ENCODE measurements at places on chromosomes 7 and 10.

- H3K4me3 ChIP-seq, result no peak overlapping the region
- DNase-seq, result no peak
- no peaks in the 10 kb centered on the region for H3K27me3 ChIP-seq
- H3K27ac ChIP-seq, result no peak overlapping the region
These were observed 32.4 kb upstream of the PWWP2B start for GRCh38 chr10:132364594-132364970.

DNA sequence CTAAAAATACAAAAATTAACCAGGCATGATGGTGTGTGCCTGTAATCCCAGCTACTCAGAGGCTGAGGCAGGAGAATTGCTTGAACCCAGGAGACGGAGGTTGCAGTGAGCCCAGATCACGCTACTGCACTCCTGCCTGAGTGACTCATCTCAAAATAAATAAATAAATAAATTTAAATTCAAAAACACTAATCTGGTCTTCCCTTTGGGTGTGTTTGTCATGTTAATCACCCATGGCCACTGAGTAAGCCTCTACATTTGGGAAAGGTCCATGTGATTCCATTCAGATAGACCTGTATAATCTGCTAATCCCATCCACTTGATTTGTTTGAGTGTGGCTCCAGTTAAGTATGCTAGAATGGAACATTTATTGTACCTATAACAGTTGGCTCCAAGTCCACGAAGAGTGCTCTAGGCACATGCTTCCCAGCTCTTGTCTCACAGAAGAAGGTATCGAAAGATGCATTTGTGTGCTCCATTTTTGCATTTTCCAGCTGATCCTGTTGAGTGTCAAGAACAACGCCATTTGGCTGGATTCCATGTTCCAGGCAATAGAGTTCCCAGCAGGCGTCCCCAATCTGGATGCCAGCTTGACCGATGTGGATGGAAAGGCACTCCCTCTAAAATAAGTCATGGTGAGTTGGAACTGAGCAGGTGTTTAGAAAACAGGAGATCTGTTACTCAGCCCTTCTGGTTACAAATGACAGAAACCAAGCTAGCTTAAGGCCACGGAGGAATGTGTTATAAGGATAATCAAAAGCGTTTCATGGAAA lies 4.0 kb downstream of the TUBAL3 start:
- H3K4me1 ChIP-seq, result no peaks in the 10 kb centered on the region
- no peaks in the 10 kb centered on the region for H3K27me3 ChIP-seq
- DNase-seq, result no peak
- H3K36me3 ChIP-seq, result no peaks in the 10 kb centered on the region
- H3K4me3 ChIP-seq, result no peak overlapping the region

DNA sequence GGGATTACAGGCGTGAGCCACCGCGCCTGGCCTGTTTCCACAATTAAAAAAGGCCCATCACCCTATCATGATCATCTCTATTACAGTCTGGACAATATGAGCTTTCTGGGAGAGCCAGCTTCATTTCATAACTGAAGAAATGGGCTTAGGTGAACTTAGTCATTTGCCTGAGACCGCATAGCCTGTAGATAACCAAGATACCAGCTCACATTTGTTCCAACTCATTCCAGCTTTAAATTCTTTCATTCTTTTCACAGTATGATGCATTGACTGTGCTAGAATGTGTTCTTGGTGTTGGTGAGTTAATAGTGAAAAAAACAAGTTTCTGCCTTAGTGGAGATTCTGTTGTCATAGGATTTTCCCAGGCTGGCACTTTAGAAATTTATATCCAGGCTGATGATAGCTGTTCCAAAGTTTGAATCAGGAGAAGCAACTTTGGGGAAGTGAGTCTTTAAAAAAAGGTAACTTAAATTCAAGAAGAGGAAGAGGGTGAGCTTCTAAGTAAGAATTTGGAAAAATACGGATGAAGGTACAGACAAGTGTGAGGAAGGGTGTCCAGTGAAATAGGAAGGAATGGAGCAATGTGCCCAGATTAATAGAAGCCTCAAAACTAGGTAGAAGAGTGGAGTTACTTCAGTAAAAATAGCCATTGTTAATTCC lies 2.1 kb upstream of the H2AZ2 start:
- H3K36me3 ChIP-seq, result no peaks in the 10 kb centered on the region
- H3K4me1 ChIP-seq, result peaks cover 12% of the 10 kb centered on the region
- H3K27ac ChIP-seq, result no peak overlapping the region
- no peaks in the 10 kb centered on the region for H3K27me3 ChIP-seq
- DNase-seq, result no peak

GRCh38 chr7:3194501-3195141 lies 106.4 kb upstream of the SDK1 start:
- no peak overlapping the region for H3K27ac ChIP-seq
- no peak for DNase-seq
- no peaks in the 10 kb centered on the region for H3K4me1 ChIP-seq
- H3K4me3 ChIP-seq, result no peak overlapping the region
- peaks cover 5% of the 10 kb centered on the region for H3K27me3 ChIP-seq

DNA sequence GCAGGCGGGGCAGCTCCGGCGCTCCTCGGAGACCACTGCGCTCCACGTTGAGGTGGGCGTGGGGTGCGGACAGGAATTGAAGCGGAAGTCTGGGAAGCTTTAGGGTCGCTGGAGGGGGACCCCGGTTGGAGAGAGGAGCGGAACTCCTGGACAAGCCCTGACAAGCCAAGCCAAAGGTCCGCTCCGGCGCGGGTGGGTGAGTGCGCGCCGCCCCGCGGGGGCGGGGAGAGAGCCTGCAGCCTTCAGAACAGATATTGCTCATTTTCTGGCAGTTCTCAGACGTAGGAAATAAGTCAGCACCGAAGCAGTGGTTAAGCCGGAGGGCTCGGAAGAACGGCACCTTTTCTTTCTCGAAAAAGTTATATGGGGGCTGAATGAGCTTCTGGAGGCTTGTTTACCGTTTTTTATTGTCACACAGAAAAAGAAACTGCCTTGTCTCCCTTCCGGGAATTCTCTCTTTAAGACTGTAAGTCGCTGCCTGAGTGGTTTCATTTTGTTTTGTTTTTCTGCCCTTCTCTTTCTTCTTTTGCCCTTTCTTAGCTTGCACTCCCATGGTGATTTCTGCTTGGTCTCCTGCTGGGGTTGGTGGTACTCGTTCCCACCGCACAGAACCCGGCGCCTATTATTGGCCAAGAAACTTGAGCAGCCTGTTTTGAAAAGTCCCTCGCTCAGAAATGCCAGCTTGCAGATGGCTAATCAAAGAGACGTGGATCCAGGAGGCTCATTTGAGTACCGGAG lies 732 bp downstream of the FAS start:
- H3K27me3 ChIP-seq, result no peaks in the 10 kb centered on the region
- peak overlapping the region; percentile 98 for H3K27ac ChIP-seq
- DNase-seq, result peak; percentile 92
- H3K4me3 ChIP-seq, result peak overlapping the region; percentile 82

Measured in left lung (tissue), 14 donors.